ENCODE measurements at places on chromosomes 1 and 21. TPM values are rescaled to one million over a fixed set of nuclear protein-coding genes. Genes with fewer than 3 reads are reported as not detected.
A peak's percentile ranks its signal among the peaks of the same experiment; 100 is the strongest.

DNA sequence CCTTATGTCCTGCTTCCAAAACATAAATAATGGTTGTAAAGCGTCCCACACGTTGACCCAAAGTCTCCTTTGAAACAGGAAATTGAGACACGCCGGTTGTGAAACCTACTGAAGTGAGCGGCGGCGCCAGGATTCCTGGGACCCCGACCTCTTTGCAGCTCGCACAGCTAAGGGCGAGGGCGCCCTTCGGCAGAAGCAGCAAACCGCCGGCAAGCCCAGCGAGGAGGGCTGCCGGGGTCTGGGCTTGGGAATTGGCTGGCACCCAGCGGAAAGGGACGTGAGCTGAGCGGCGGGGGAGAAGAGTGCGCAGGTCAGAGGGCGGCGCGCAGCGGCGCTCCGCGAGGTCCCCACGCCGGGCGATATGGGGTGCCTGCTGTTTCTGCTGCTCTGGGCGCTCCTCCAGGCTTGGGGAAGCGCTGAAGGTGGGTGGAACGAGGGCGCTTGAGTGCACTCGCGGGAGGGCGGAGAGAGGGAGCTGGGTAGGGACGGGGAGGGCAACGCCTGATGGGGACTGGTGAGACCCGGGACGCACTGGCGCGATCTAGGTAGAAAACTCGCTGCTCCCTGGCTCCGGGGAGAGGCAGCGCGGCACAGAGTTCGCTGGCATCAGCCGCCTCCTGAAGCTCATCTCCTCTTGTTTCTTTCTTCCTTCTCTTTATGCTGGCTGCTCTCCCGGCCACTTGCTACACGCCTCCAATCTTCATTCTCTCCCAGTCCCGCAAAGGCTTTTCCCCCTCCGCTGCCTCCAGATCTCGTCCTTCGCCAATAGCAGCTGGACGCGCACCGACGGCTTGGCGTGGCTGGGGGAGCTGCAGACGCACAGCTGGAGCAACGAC, at the start of gene CD1D:
Gene CD1D, plus strand, starts transcription at position 155 of the 836 bp plus-strand sequence. Its CDS starts 207 bp downstream, at position 362.
- DNase-seq, result peak; percentile 41

DNA sequence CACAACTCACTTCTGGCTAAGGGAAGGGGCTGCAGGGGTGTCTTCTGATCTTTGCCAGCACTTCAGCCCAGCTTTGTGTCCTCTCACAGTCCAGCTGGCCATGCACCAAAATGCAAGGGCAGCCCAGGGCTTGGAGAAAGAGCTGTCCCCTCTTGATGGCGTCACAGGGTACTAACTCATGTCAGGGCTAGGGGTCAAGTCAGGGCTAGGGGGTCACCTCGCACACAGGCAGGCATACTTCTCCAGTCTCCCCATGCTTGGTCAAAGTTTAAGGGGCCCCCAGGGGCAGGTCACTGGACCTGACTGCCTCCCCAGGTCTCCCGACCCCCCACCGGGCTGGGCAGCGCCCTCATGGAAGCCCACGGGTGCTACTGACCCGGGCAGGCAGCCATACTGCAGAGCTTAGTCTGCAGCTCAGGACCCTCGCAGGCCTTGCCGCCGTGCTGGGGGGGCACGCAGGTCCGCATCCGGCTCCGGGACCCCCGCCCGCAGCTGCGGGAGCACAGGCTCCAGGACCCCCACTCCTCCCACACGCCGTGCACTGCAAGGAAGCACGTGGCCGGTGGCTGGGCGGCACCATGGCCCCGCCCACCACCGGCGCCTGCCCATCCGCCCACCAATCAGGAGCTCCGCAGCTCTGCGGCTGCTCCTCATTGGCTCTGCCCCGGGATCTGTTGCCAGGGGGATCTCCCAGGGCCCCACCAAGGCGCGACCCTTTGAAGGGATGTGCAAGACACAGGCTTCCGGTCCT, 21.5 kb downstream of the ADGRB2 start:
- no peak for DNase-seq

- DNase-seq, result no peak
Observed at GRCh38 chr21:40099809-40100208, 232.6 kb downstream of the PCP4 start.

GRCh38 chr1:90220496-90220895, 225.6 kb downstream of the ZNF326 start:
- no peak for DNase-seq

DNA sequence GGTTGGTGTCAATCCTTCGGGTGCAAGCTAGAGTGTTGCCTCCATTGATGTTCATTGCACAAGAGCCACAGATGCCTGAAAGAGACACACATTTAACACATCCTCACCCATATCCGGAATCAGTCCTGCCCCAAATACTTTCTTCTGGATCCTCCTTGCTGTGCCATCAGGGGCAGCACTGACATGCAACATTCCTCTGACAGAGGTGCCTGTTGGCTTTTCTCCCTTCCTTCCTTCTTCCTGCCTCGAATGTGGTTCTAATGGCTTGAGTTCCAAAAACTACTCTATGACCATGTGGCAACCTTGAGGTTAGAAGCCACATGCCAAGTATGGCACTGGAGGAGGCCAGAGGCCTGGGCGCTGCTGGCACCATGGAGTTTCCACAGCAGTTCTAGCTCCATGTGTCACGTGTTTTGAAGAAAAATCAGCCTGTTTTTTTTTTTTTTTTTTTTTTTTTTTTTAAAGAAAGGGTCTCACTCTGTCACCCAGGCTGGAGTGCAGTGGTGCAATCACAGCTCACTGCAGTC, 17.0 kb upstream of the ATP13A2 start:
- DNase-seq, result peak; percentile 73

GRCh38 chr1:163197022-163197421, 5.7 kb downstream of the RGS5 start:
- no peak for DNase-seq

DNA sequence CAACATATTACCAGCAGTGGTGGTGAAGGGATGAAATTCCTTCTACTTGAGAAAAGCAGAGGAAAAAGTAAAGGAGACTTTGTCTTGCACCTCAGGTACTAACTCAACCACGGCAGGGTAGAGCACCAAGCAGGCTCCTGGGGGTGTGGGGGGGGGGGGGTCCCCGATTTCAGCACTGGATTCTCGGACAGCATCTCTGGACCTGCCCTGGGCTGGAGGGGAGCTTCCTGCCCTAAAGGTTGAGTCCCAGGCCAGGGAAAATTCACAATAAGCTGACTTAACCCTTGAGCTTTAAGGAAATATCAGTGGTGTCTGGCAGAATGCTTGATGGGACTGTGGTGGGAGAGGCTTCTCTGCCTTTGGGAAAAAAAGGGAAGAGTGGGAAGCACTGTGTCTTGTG, 233.2 kb upstream of the CXADR start:
- DNase-seq, result no peak

GRCh38 chr1:167849666-167850065, 64.3 kb downstream of the ADCY10 start:
- DNase-seq, result no peak

GRCh38 chr1:57345916-57346315, 77.9 kb downstream of the DAB1 start:
- no peak for DNase-seq

GRCh38 chr1:33284049-33284448, 27.8 kb downstream of the ZNF362 start:
- no peak for DNase-seq

GRCh38 chr1:76170084-76170483, 95.5 kb downstream of the ST6GALNAC3 start:
- DNase-seq, result no peak

DNA sequence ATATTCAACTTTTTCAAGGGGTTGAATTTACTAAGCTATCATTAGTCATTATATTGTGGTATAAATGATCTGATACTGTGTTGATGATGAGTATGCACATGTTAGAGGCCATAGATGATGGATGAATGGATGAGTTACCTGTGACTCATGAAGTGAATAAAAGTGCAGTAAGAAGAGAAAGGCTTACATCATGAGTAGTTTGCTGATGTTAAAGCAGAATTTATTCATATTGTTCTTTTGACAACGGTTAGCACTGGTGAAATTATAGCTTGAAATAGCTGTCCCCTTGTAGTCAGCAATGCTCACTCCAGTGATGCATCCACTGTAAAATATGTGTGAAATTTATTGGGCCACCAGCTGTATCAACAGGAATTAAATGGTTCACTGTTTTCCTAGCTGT, 541.0 kb upstream of the ZRANB2 start:
- DNase-seq, result no peak

DNA sequence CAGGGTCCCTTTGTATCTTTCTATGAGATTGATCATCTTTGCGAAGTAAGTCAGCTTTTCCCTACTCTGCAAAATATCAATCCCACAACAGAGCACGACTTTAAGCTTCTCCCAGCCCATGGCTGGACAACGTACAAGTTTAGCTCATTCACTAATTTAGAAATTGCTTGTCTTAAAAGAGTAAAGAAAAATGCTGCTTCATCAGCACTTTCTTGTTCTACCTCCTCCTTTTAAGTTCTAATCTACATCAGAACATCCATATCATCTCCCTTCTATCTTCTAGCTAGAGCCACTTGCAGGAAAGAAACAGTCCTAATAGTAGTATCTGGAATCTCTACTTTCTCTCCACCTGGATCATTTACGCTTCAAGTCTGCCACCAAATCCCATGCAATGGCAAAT, 441.2 kb upstream of the ESRRG start:
- DNase-seq, result no peak

DNA sequence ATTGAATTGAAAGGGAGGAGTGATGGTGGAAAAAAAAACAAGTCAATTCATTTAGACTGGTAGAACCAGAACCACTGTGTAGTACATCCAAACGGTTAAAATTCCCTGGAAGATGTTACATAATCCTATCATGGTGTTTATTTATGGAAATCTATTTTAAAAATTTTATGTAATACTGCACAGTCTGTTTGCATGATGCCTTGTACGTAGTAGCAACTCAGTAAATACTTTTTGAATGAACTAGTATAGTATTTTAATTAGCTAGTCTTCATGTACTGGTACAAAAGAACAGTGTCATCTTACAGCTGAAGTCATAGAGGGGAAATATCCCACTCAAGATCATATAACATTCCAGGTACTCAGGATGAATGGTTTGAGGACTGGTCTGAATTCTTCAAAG, 27.0 kb upstream of the IER5 start:
- DNase-seq, result no peak

DNA sequence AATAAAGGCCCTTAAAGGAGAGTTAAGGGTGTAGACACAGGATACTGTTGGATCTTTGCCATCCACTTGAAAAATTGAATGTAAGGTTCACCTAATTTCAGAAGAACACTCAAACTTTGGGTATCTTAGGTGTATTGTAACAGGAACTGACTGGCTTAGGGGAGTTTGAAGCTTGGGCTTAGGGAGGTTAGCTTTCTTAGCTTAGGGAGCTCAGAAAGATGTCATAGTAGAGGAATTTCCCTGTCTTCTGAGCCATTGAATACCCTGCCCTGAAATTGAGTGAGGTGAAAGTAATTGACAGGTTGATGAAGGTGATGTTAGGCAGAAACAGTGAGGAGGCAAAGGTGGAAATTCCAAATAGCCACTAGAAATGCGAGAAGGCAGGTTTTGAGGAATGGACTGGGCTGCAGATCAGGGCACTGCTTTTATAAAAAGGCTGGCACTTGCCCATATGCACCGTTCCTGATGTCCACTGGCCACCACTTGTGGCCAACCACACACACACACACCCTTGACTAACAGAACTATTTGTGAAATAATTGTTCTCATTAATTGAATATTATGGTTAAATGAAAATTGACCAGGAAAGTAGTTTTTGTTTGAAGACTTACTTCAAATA, 16.5 kb downstream of the BACH1 start:
- DNase-seq, result no peak

- no peak for DNase-seq
Observed at GRCh38 chr1:6918186-6918924, 133.1 kb downstream of the CAMTA1 start.

COP1 gene
- 84.8 TPM for total RNA-seq

TMEM234 gene
- total RNA-seq, result 14.5 TPM

MTARC2 gene
- total RNA-seq, result 8.4 TPM
